Glutamatergic neuron (in vitro differentiated cells): ENCODE measurements at places on chromosomes 2 and 18.
A peak's percentile ranks its signal among the peaks of the same experiment; 100 is the strongest.

GRCh38 chr2:175726223-175726622, 275.8 kb downstream of the LNPK start:
- no peak for DNase-seq

DNA sequence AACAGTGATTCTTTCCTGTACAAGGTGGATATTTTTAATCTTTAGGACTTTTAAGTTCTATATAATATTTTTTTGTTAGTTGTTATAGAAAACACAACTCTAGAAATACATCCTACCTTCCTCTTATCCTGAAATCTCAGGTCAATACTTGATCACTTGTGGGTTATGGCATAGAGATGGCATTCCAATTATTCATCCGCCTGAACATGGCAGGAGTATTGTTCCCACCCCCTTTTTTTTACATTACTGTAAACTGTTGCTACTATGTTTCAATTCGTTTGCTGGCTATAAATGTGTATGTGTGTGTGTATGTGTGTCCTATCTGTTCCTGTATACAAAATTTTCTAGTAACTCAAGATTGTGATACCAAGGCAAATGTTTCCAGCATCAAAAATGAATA, 43.3 kb upstream of the FN1 start:
- DNase-seq: no peak

- peak; percentile 45 for DNase-seq
These were observed 27.7 kb downstream of the SMAD7 start for GRCh38 chr18:48922801-48923730.

DNA sequence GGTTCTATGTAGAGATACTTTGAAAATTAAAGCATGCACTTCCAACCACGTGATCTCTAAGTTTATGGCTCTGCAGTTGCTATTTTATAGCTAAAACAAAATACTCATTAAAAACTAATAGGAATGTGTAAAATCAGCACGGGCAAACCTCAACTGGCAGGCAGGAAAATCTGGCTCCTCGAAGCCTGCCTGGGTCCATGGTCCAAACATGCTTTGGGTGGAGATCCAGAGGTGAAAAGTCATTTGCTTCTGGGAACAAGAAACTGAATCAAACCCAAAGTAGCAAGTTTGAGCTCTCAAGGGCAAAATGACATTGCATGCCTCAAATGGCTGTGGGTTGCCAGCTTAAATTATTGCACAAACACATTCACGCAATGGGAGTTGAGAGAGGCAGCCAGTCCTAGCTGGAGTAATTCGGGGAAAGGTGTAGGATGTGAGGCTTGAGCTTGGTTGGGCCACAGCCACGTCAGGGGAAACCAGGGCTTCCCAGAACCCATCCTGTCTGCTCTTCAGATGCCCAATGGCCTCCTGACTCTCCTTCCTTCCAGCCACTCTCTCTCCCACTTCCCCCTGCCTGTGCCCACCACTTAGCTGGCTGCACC, 75.2 kb upstream of the LCLAT1 start:
- no peak for DNase-seq

- DNase-seq: no peak
These were observed 57.0 kb downstream of the ZNF519 start for GRCh38 chr18:14075196-14075595.

DNA sequence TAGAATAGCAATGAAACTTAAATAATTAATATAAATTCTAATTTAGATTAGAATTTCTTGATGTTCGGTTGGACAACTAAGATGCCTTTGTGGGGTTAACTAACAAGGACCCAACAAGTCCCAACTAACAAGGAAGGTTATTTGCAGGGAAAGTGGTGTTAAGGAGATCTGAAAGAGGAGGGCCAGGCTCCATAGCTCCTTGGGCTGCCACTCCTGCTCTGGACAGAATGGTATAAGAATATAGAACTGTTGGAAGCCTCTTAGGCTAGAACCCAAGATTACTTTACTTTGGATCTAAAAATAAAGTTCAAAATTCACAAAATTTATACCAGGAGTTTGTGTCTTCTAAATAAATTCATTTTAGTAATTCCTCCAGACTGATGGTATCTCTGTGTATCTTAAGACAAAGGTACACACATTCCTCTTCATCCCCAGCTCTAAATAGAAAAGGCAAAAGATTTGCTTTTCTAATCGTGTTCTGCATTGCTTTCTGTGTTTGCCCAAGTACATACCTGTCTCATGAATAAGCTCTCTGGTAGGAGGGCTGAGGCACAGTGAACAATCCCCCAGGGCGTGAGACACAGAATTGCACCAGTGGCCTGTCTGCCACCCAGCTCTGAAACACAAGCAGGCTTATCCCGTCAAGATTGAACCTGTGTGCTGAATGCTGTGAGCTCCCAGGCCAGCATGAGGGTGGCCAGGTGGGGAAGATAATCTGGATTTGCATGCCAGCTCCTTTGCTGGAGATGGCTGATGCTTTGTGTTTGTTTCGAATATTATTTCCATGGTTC, 176.0 kb downstream of the ACKR3 start:
- DNase-seq: no peak

DNA sequence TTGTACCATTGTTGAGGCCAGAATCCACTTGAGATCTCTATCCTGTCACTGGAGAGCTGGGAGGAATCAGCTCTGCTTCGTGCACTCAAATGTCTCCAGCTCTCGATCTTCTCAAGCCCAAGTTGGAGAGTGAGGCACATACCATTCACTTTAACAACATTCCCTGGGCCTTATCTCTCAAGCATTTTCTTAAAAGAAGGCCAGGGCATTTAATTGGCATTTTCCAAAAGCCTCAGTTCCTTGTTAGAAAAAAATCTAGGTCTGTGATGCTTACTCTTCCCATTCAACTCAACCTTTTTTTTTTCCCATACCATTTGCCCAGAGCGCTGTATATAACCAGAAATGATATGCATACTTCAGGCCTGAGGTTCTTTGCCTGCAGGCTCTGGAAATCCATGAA, 10.1 kb downstream of the QPCT start:
- no peak for DNase-seq

- no peak for DNase-seq
These were observed 56.9 kb upstream of the WIPF1 start for GRCh38 chr2:174654419-174654941.

DNA sequence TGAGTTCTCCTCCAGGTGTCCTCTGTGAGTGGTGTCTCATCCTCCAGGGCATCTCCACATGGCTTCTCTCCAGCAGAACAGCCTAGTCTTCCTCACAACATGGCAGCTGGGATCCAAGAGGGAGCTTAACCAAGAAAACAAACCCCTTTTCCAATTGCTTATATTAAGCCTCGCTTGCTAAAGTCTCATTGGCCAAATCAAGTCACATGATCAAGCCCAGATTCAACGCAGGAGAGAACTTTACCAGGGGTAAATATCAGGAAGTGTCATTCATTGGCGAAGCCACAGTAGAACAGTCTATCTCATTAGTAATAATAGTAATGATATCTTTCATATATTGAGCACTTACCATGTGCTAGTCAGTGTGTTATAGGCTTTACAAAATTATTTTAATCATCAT, 53.1 kb downstream of the CDC42EP3 start:
- no peak for DNase-seq

DNA sequence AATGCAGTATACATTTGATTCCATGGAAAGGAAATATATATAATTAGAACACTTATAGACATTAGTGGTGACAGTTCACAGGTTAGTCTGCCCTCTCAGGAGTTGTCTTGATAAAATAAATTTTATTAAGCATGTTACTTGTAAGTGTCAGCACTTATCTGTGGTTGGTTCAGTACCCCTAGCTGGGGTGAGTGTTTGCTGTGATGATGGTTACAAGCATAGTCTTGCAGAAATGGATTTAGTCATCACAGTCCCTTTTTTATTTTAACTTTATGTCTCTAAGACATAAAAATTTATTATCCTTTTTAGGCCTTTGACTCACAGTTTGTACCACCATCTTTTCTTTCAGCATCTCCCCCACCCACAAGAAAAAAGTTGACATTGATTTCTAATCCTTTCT, 52.1 kb downstream of the NCK2 start:
- no peak for DNase-seq

DNA sequence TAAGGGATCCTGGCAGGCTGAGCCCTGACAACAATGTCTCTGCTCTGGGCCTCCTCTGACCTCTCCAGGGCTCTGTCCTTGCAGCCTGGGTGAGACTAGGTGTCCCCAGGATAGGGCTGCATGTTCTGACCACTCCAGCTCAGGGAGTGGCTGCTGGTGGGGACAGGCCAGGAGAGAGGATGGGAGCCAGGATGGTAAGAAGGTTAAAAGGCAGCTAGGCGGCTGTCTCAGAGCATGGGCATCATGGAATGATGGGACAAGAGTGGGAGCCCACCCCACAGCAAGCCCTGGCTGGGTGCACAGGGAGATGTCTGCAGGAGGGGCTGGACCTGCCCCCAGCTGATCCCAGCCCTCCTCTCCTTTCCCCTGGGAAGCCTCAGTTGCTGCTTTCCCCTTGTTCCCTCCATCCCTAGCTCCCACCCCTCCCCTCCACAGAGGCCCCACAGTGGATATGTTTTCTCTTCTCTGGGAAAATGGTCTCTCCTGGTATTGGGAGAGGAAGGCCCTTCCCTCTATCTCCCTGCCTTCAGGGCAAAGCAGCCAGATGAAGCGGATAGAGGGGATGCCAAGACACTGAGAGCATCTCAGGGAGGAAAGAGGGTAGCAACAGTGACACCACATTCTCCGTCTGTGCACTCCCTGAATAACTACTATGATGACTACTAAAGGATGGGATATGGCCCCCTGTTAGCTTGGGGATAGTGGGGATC, 334.3 kb downstream of the DYSF start:
- no peak for DNase-seq

DNA sequence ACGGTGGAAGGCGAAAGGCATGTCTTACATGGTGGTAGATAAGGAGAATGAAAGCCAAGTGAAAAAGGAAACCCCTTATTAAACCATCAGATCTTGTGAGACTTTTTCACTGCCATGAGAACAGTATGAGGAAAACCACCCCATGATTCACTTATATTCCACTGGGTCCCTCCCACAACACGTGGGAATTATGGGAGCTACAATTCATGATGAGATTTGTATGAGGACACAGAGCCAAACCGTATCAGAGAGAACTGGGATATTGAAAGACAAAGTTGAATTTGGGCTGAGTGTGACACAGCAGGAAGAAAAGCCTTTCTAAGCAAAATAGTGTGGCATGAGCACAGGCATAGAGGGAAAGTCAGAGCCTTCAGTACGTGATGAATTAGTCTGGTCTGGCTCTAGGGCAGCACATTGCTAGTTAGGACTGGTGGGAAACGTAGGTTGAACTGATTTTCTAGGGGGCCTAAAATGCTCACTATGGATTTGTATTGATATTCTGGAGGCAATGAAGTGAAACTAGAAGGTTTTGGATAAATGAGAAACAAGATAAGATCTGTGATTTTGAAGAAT, 84.8 kb upstream of the RND3 start:
- no peak for DNase-seq

DNA sequence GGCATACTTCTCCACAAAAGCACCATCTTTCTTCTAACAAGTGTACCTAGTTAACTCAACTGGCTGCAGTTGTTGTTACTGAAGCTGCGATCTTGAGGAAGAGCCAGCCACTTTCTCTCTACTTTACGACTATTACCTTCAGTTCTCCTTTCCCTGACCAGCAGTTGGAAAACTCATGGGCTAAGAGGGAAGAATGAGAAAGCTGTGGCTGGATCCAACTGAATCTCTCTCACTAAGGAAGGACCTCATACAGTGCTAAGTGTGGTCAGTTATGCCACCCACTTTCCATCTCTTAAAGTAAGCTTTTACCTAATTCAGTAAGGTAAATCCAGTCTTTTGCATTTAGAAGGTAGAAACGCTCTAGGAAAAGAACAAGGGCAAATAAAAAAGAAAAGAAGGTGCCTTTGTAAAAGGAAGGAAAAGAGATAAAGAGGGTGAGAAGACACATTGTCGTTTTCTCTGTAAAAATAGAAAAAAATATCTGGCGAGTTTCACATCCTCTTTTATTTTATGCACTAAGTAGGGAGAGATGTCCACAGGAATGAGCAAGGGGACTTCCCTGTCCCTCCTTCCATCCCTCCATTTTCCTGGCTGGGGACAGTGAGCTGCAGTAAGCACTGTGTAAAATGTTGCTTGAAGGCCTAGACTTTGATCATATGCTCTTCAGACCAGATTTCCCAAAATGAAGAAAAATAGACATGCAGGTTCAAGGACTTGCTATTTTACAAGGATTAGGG, 73.4 kb downstream of the PLEKHM3 start:
- no peak for DNase-seq

DNA sequence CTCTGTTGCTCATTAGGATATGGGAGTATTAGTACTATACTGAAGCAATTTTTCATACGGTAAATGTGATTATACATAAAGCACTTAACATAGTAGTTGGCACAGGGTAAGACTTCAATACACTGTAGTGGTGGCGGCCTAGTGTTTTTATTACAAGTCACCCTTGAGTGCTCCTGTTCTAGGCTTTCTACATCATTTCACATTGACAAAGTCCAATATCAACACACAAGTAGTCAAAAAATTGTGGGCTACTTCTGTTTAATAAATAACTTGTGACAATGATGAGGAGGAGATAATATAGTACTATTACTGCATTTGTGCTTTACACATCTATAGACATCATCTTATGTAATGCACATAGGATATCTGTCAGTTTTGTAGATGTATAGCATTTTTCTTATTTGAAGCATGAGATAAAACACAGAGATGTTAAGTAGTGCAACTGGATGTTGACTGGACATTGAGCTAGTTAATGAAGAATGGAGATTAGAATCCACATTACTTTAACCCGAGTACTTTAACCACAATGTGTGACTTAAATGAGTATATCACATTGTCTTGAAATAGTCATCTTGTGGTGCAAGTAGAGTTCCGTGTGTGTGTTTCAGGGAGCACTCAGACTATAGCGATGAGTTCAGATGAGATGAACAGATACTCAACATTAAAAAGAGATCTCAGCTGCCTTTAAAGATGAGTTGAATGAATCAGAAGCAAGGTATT, 134.8 kb downstream of the ZNF385B start:
- no peak for DNase-seq

DNA sequence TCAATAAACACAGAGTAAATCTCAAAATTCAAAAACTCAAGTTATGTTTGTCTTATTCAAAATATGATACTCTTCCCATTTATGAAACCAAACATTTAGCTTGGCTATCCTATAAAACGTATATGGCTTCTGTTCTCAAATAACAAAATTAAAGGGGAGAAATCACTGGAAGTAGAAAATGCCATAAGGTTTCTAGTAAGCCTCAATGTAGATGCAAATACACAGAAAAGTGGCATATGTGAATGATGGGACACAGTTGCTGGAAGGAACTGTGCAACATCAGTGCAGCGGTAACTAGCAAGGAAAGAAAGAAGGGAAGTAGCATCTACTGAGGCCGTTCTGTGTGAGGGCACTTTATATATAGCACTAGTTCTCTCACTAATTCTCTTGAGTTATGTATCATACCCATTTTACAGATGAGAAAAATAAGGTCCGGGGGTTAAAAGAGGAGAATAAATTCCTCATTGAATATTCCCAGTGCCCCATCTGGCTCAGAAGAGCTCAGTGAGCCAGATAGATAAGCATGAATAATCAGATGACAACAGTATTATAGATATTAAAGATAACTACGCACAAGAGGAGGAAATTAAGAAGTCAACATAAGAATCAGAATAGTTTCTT, 27.2 kb downstream of the NBAS start:
- no peak for DNase-seq

- DNase-seq: no peak
These were observed 7.9 kb upstream of the ERMN start for GRCh38 chr2:157333304-157334047.
